ENCODE measurements at places on chromosomes 4 and X. TPM values are rescaled to one million over a fixed set of nuclear protein-coding genes. Genes with fewer than 3 reads are reported as not detected.
A peak's percentile ranks its signal among the peaks of the same experiment; 100 is the strongest.

DNA sequence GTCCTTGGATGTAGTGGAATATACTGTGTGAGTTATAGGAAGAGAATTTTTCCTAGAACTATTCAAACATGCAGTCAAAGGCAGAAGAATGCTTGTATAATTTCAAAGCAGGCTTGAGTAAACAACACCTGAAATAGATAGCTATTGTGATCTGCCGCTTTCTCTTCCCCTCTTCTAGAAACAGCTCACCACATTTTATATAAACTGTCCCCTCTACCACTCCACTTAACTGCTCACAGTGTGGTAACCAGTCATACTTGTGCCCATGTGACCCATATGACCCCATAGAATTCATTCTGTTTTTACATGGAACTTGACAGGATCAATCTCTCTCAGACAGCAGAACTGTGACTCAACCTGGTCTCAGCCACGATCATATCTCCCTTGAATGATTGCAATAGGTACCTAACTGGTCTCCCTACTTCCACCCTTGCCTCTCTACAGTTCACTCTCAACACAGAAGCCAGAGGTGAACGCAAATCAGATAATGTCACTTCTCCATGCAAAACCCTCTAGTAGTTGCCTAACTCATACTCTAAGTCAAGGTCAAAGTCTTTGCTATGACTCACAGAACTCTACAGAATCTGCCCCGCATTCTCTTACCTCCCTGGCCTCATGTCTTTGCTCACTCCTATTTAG, 85.6 kb upstream of the EFHC2 start:
- peaks cover 7% of the 10 kb centered on the region for H3K4me1 ChIP-seq
- no peak for DNase-seq
- no peak overlapping the region for H3K4me3 ChIP-seq
- no peak overlapping the region for H3K27ac ChIP-seq
- no peaks in the 10 kb centered on the region for H3K36me3 ChIP-seq
- H3K27me3 ChIP-seq = peaks cover 60% of the 10 kb centered on the region

DNA sequence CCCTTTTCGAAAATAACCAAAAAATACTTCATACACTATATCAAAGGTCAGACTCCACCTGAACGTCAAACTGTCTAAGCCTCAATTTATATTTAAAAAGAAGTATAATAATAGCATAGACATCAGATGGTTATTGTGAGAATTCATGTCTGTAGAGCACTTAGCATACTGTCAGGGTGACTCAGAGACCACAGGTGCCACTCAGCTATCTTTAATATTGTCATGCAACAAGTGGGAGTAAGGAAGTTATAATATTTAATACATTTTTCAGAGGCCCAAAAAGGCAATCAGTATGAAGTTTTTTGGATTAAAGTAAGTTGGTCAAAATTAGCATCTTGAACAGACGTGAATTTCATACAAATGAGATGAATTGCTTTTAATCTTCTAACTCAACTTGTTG, 93.3 kb downstream of the PHOX2B start:
- H3K27me3 ChIP-seq = no peaks in the 10 kb centered on the region
- no peak overlapping the region for H3K27ac ChIP-seq
- H3K36me3 ChIP-seq = peaks cover 11% of the 10 kb centered on the region
- peak; percentile 8 for DNase-seq
- H3K4me3 ChIP-seq = no peak overlapping the region

GRCh38 chr4:94913316-94913715, 155.6 kb downstream of the BMPR1B start:
- H3K36me3 ChIP-seq = peaks cover 8% of the 10 kb centered on the region
- no peaks in the 10 kb centered on the region for H3K4me1 ChIP-seq
- H3K27ac ChIP-seq = no peak overlapping the region
- H3K4me3 ChIP-seq = no peak overlapping the region

- H3K27ac ChIP-seq = no peak overlapping the region
- H3K36me3 ChIP-seq = no peaks in the 10 kb centered on the region
- H3K27me3 ChIP-seq = peaks cover 71% of the 10 kb centered on the region
- no peak for DNase-seq
These were observed 68.8 kb upstream of the PRPS1 start for GRCh38 chrX:107559506-107559905.

GRCh38 chr4:185238215-185238681, 28.9 kb downstream of the SNX25 start:
- H3K27me3 ChIP-seq = no peaks in the 10 kb centered on the region
- no peaks in the 10 kb centered on the region for H3K4me1 ChIP-seq
- no peak for DNase-seq
- no peak overlapping the region for H3K4me3 ChIP-seq

DNA sequence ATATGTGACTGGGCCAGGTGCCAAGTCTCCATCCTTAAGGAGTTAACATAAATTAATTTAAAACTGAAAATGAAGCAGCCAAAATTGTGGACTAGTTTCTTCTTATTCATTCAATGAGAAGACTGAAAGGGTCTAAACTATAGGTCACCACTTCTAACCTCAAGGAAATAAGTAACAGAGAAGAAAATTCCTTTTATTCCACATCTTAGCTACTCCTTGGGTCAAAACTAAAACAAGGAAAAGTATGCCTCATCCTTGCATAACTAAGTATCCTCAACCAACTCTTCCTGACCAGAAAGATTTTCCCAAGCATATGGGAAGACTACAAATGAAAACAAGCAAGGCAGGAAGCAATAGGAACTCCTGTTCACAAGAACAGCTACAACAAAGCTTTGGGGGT, 71.2 kb downstream of the ZNF827 start:
- H3K4me1 ChIP-seq = peaks cover 6% of the 10 kb centered on the region
- no peak overlapping the region for H3K4me3 ChIP-seq
- no peaks in the 10 kb centered on the region for H3K36me3 ChIP-seq
- no peak overlapping the region for H3K27ac ChIP-seq
- no peaks in the 10 kb centered on the region for H3K27me3 ChIP-seq
- DNase-seq = no peak

DNA sequence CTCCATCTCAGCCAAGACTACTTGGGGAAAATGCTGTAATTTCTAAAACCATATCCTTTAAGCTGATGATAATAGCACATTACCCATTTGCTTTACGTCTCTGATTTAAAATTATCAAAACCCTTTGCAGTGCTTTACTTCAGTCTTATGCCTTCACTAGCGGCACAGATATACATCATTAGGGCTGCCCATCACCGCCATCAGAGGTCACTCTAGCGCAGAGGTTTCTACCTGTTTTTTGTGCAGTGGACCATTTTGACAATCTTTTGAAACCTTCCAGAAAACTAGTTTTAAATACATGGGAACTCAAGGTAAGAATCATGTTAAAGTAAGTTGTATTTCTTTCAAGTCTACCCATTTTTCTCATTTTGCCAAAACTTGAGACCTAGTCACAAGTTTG, 592.5 kb downstream of the PPARGC1A start:
- H3K4me3 ChIP-seq = no peak overlapping the region
- H3K27ac ChIP-seq = no peak overlapping the region
- H3K4me1 ChIP-seq = no peaks in the 10 kb centered on the region
- H3K27me3 ChIP-seq = no peaks in the 10 kb centered on the region
- no peak for DNase-seq
- no peaks in the 10 kb centered on the region for H3K36me3 ChIP-seq

- H3K27ac ChIP-seq = no peak overlapping the region
- H3K4me1 ChIP-seq = no peaks in the 10 kb centered on the region
- no peak for DNase-seq
- H3K27me3 ChIP-seq = peaks cover 30% of the 10 kb centered on the region
These were observed 35.4 kb upstream of the TMSB15B start for GRCh38 chrX:103927030-103927429.

GRCh38 chr4:117868201-117868600, 166.1 kb upstream of the NDST3 start:
- H3K27me3 ChIP-seq = no peaks in the 10 kb centered on the region
- no peaks in the 10 kb centered on the region for H3K36me3 ChIP-seq
- no peaks in the 10 kb centered on the region for H3K4me1 ChIP-seq
- no peak for DNase-seq
- H3K4me3 ChIP-seq = no peak overlapping the region

DNA sequence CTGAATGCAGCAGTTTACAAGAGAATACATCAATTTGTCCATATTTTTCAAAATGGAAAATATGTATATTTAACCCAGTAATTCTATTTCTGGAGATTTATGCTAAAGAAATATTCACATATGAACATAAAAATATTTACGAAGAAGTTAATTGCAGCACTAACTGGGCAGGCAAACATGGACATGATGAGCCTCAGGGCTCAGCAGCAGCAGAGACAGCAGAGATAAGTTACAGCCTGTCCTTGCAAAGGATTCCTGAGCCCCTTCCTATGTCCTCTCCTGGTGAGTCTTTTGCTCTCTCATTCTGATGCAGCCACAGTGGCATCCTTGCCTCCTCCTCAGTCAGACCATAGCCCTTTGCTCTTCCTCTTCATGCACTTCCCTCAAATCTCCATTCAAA, 680.6 kb upstream of the CPEB2 start:
- H3K27ac ChIP-seq = no peak overlapping the region
- no peak for DNase-seq
- H3K27me3 ChIP-seq = no peaks in the 10 kb centered on the region
- H3K4me1 ChIP-seq = no peaks in the 10 kb centered on the region
- H3K4me3 ChIP-seq = no peak overlapping the region

DNA sequence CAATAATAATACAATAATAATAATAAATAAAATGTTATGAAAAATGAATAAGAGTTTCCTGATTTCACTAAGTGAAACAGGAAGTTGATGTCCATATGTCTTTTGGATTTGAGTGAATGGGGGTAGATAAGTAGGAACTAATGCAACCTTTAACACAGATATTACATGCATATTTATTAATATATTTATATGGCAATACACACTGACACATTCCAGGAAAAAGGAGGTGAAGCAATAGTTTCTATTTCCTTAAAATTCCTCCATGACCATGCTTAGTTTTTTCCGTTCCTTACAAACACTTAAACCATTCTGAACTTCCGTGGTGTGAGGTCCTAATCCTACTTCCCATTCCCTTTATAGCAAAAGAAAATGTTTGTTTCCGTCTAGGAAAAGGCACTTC, 48.3 kb downstream of the ATXN3L start:
- no peaks in the 10 kb centered on the region for H3K36me3 ChIP-seq
- no peak for DNase-seq

- peaks cover 6% of the 10 kb centered on the region for H3K4me1 ChIP-seq
- H3K4me3 ChIP-seq = peak overlapping the region; percentile 59
- H3K27ac ChIP-seq = no peak overlapping the region
These were observed 5.0 kb upstream of the NYX start for GRCh38 chrX:41441934-41442823.

GRCh38 chr4:22048323-22048722, 99.8 kb upstream of the KCNIP4 start:
- no peak overlapping the region for H3K27ac ChIP-seq
- H3K27me3 ChIP-seq = no peaks in the 10 kb centered on the region
- H3K36me3 ChIP-seq = no peaks in the 10 kb centered on the region

DNA sequence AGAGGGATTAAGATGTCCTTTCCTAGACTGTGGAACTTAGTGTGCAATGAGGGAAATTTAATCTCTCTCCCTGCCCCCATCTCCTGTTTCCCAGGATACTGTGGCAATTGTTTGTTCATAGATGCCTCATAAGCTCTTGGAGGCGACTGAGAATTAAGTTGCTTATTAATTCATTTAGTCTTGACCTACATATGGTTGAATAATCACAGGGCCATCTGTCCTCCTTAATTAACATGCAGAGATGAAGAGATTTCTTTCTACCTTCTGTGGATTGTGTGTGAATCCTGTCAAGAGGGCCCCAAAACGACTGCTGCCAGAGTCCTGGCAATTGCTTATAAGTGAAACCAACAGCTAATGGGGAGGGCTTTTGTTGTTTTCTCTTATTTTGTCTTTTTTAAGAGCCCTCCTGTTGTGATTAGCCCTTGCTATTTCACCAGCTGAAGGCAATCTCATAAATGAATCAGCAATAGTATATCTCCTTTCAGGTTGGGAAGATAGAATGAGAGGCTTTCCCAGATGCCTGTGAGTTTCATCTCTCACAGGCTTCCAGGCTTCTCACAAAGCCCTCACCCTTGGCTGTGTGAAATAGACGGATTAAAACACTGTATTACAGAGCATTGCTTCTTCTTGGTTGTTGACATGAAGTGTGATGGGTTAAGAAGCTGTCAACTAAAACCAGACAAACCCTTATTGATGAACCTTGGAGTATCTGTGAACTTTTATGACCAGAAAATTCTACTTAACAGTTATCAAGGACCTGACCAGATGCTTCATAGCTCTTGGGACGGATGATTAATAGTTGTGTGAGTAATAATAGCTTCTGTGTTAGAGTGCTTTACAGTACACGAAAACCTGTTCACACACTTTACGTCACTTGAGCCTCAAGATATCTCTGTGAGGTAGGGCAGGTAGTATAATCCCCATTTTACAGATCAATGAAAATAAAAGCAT, 58.5 kb downstream of the PGRMC2 start:
- H3K4me3 ChIP-seq = no peak overlapping the region
- H3K36me3 ChIP-seq = no peaks in the 10 kb centered on the region
- H3K4me1 ChIP-seq = peaks cover 13% of the 10 kb centered on the region
- no peak for DNase-seq
- no peaks in the 10 kb centered on the region for H3K27me3 ChIP-seq
- H3K27ac ChIP-seq = no peak overlapping the region

DNA sequence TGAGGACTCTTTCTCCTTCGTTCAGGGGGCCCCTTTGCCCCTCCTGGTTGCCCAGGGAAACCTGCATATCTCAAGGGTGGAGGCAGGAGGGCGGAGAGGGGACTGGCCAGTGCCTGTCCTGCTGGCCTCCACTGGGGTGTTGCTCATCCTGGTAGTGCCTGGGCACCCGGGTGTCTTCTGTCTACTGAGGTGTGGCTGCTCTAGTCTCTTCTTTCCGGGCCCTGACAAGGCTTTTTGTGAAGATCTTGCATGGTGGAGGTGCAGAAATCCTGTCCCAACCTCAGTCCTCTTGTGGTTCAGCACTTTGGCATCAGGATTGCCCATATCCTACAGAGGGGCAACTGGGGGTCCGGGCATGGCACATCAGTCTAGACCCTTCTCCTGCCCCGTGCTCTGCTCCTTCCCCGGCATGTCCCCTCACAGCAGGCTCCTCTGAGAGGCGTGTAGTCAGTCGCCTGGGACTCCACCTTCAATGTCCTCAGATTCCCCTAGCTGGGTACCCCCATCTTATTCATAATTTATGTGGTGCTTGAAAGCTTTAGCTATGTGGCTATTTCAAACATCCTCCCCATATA, 1.9 kb downstream of the CCDC110 start:
- H3K27me3 ChIP-seq = peaks cover 60% of the 10 kb centered on the region
- no peak overlapping the region for H3K4me3 ChIP-seq

DNA sequence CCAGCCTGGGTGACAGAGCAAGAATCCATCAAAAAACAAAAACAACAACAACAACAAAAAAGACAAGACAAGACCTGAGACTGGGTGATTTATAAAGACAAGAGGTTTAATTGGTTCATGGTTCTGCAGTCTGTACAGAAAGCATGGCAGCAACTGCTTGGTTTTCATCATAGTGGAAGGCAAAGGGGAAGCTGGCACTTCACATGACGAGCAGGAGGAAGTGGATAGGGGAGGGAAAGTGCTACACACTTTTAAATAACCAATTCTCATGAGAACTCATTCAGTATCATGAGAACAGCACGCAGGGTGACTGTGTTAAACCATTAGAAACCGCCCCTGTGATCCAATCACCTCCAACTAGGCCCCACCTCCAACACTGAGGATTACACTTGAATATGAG, 28.4 kb upstream of the SLC10A7 start:
- H3K4me1 ChIP-seq = no peaks in the 10 kb centered on the region
- no peaks in the 10 kb centered on the region for H3K27me3 ChIP-seq
- H3K27ac ChIP-seq = no peak overlapping the region

GRCh38 chrX:148555101-148555500, 54.7 kb downstream of the AFF2 start:
- no peak overlapping the region for H3K4me3 ChIP-seq
- H3K36me3 ChIP-seq = no peaks in the 10 kb centered on the region
- H3K4me1 ChIP-seq = no peaks in the 10 kb centered on the region
- DNase-seq = no peak
- H3K27me3 ChIP-seq = no peaks in the 10 kb centered on the region

FAM149A gene
- total RNA-seq = 1.3 TPM

COL4A5 gene
- total RNA-seq = 122 TPM

CXorf49 gene
- not detected for total RNA-seq

IQSEC2 gene
- total RNA-seq = 19.8 TPM

TKTL2 gene
- total RNA-seq = not detected

PAGE3 gene
- total RNA-seq = not detected

KLHL13 gene
- total RNA-seq = 1.6 TPM

FSTL5 gene
- total RNA-seq = not detected
